Posterior vena cava (tissue), 2 donors: ENCODE measurements at places on chromosomes 3 and 15. TPM values are rescaled to one million over a fixed set of nuclear protein-coding genes. Genes with fewer than 3 reads are reported as not detected.

The BTLA gene
- total RNA-seq, result 0.14 TPM

DNA sequence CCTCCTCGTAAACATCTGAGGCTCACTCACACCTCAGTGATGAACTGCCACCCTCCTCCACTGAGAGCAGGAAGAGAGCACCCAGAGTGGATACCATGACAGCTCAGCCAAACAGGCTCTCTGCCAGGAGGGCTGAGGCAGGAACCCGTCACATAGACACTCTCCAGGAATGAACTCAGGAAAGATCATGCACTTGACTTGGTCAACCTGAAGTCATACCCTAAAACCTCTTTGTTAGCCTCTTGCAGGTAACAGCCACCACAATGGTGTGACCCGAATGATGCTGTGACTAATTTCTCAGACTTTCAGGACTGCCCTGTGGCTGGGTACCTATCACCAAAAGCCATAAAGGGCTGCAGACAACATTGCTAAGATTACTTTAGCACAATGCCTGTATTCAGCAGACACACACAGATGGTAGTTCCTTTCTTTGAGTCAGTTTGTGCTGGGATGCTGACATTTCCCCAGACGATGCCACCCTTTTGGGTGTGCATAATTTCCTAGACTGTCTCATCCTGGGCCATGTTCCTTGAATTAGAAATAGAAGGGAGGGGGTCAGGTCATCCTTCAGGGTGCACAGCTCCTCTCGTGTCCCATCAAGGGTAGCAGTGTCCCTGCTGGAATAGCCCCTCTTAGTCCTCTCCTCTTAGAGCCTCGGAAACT, 30.3 kb downstream of the CX3CR1 start:
- DNase-seq, result no peak

GRCh38 chr15:64029633-64030032, 16.7 kb downstream of the DAPK2 start:
- DNase-seq, result no peak

GRCh38 chr15:68419301-68420175, 12.4 kb downstream of the ITGA11 start:
- DNase-seq, result peak; percentile 20

- no peak for DNase-seq
These were observed 139.7 kb upstream of the ROPN1 start for GRCh38 chr3:124131580-124131979.

- DNase-seq, result no peak
These were observed 520.4 kb upstream of the ALCAM start for GRCh38 chr3:104846270-104846669.

- no peak for DNase-seq
These were observed 2.7 kb upstream of the PCNP start for GRCh38 chr3:101571028-101571895.

DNA sequence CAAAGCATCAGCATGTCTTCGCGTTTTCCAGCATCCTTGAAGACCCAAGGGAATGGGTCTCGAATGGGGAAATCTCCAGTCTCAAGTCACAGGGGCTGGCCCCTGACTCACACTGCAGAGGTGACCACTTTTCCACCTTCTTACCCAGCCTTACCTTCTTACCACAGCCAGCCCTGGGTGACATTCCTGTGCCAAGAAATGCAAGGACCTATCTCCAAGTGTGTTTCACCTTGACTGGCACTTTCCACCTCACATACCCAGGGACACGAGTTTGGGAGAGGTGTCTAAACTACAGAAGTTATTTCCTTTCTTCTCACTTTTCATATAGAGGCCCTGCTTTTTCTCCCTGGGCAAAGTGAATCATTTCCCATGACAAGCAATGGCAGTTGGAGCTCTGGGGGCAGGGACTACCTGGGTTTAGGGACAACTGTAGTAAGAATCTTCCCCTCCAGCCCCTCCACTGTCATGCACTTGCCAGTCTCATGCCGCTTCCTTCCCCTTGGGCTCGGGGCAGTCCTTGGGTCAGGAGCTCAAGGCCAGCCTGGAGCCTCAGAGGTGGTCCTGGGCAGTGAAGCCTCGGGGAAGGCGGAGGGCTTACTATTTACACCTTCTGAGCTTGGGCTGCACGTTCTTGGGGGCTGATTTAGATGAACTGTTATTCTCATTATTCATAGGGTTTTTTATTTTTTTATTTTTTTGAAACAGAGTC, 16.8 kb downstream of the PAQR5 start:
- peak; percentile 50 for DNase-seq

DNA sequence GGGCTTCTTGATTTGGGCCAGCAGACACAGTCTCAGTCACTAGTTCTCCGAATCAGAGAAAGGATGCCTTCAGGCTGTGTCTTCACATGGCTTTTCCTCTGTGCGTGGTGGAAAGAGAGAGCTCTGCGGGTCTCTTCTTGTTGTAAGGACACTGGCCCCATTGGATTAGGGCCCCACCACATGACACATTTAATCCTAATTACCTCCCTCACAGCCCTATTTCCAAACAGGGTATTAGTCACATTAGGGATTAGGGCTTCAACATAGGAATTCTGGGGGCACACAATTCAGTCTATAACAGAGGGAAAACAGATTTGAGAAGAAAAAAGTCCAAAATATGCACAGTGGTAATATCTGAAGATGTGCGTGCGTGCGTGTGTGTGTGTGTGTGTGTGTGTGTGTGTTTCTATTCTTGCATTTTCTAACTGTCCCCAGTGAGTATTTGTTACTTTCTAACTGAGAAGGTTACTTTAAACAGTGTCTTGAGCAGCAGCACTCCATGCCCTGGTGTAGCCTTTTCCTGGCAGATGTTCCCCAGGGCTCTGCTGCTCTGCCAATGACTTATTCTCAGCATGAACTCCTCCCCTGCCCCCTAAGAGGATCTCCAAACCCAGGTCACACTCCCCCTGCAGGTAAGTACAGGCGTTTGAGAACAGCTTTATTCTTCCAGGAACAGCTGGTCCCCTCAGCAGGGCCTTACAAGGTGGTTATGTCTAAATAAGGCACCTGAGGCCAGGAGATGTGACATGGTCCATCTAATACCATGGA, 72.9 kb downstream of the RPL39L start:
- DNase-seq, result no peak

GRCh38 chr3:13027154-13027553, 46.1 kb downstream of the IQSEC1 start:
- DNase-seq, result peak; percentile 82
